ENCODE measurements at places on chromosomes 13 and 19. TPM values are rescaled to one million over a fixed set of nuclear protein-coding genes. Genes with fewer than 3 reads are reported as not detected.

The DCLK1 gene
- 2.2 TPM for total RNA-seq

The ZNF491 gene
- total RNA-seq = 0.72 TPM

The KL gene
- not detected for total RNA-seq

The C19orf73 gene
- total RNA-seq = 0.48 TPM

The SHFL gene
- 4.5 TPM for total RNA-seq

The LILRB5 gene
- total RNA-seq = not detected

The TRPC4 gene
- total RNA-seq = under 0.01 TPM

The TEKTIP1 gene
- not detected for total RNA-seq

The SERP2 gene
- total RNA-seq = 0.96 TPM

The FFAR2 gene
- 0.24 TPM for total RNA-seq

The ZSCAN4 gene
- 0.24 TPM for total RNA-seq

The ADGRE2 gene
- total RNA-seq = 0.48 TPM

The MYO1F gene
- not detected for total RNA-seq

All from tracheal epithelial cell (primary cell).